ENCODE measurements at places on chromosomes 2 and 18.

DNA sequence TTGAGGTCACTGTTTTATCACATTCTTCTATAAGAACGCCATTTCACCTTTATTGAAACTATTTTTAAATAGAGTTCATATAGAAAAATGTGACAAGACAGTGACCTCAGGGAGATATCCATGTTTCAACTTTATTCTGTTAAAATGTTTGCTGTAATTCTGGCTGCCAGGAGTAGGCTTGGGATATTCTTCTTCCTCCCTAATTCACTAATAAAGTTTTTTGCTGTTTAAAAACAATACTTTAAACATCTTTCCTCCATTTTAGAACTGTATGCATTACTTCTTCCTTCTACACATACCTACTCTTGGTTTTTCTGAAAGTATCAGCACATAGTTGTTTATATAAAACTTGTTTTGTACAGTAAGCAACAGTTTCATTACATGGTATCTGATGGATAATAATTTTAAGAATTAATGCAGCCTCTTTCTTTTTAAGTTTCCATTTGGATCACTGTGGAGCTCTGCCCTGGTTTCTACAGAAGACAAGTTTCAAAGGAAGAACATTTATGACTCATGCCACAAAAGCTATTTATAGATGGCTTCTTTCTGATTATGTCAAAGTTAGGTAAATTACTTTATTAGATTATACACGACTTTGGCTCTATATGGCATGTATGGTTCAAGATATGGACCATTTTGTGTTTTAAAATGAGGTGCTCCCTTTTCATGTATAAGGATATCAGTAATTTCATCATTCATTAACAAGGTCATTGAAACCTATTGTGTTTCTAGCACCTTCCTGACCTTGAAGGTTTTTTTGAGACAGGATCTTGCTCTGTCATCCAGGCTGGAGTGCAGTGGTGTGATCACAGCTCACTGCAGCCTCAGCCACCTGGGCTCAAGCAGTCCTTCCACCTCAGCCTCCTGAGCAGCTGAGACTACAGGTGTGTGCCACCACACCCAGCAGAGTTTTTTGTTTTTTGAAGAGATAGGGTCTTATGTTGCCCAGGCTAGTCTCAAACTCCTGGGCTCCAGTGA, 7.2 kb downstream of the CPSF3 start:
- DNase-seq, result no peak

DNA sequence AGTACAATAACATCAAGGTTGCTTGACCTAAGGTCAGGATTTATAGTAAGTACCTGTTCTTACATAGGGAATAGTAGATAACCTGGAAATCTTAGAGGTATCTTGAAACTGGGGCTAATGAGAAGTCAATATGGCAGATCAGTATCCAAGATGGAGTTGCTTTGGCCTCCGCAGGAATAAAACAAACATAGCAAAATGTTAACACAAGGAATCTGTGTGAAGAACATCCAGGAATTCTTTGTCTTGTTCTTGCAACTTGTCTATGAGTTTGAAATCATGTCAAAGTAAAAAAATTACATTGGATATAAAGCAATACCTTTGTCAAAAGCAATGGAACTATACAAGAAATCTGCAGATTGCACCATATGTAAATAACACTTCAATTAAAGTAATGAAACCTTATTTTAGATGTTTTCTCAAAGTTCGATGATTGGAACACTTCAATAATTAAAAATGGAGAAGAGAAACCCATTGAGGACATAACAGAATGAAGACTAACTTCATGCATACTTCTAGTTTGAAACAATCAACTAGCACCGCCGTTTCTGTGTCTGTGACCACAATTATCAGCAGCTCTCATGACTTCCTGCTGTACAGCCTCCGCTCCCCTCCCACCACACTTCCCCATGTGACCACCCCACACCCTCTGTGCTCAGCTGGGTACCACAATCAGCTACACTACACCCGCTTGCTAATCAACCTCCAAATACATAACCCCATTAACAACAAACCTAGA, 27.6 kb downstream of the C2orf76 start:
- no peak for DNase-seq

- DNase-seq, result no peak
Observed at GRCh38 chr2:165877565-165878550, 75.7 kb downstream of the TTC21B start.

DNA sequence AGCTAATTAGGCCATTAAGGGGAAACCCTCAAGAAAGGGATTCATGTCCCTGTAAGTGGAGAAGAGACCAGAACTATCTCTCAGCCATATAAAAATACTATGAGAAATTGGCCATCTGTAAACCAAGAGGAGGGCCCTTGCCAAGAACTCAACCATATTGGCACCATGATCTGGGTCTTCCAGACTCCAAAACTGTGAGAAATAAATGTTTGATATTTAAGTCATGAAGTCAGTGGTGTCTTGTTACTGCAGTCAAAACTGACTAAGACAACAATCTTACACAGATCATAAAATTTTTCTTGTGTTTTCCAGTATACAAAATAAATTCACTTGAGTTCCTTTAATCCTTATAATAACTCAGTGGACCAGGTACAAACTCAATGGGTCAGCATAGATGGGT, 589.8 kb upstream of the CDH2 start:
- no peak for DNase-seq

DNA sequence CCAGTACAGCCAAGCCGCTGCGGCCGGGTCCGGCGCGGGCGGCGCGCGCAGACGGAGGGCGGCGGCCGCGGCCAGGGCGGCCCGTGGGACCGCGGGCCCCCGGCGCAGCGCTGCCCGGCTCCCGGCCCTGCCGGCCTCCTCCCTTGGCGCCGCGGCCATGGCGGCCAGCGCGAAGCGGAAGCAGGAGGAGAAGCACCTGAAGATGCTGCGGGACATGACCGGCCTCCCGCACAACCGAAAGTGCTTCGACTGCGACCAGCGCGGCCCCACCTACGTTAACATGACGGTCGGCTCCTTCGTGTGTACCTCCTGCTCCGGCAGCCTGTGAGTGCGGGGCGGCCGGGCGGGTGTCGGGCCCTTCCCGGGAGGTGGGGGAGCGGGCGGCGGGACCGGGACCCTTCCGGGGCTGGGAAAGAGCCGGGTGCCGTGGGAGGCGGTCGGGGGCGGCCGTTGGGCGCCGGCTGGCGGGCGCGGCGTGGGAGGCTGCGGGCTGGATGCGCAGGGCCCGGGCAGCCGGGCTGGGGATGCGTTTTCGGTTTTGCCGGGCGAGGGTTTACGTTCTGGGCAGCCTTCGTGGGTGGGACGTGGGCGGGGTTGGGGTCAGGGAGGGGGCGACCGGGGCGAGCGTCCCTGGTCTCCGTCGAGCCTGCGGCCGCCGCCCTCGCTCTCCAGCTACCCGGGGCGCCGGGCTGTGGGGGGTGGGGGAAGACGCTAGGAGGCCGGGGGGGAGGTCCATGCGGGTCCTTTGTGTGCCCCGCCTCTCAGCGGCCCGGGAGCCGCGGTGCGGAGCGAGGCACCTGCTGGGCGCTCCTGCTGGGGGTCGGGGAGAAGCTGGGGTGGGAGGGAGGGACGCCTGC, 537 bp downstream of the AGFG1 start:
- no peak for DNase-seq

DNA sequence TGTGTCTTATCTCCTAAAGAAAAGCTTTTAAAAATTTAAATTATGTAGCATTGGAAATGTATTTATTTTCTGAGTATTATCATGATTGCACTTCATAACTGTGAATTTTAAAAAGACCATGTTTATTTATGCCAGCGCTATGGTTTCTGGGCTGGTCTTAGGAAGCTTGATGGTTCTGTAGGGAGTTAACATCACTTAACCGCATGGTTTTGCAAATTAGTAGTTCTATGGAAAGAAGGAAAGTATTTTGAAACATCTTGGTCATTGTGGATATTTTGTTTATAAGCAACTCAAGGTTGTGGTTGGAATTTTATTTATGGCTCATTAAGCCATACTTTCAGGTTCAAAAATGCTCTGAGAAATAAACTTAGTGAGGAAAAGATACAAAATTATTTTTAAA, 549.4 kb downstream of the STK39 start:
- no peak for DNase-seq

- no peak for DNase-seq
Observed at GRCh38 chr2:88563129-88563528, 64.1 kb downstream of the EIF2AK3 start.

GRCh38 chr2:21001225-21001946, 42.5 kb downstream of the APOB start:
- DNase-seq, result no peak

GRCh38 chr2:205730191-205730590, 47.9 kb downstream of the NRP2 start:
- DNase-seq, result no peak

DNA sequence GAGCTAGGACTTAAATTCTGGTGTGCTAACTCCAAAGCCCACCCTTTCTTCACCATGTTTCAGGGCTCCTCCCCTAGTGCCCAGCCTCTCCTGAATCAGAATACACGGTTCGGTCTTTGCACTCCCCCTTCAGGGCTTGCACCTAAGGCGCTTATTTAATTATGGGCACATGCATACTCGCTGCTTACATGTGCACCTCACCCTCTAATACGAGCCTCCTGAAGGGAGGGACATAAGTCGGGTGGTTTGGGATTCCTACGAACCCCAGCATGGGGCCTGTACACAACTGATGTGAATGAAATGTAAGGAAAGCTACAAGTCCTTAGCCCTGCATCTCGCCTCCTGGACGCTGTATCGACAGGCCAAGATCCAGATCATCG, 435 bp downstream of the IFT172 start:
- DNase-seq, result no peak

DNA sequence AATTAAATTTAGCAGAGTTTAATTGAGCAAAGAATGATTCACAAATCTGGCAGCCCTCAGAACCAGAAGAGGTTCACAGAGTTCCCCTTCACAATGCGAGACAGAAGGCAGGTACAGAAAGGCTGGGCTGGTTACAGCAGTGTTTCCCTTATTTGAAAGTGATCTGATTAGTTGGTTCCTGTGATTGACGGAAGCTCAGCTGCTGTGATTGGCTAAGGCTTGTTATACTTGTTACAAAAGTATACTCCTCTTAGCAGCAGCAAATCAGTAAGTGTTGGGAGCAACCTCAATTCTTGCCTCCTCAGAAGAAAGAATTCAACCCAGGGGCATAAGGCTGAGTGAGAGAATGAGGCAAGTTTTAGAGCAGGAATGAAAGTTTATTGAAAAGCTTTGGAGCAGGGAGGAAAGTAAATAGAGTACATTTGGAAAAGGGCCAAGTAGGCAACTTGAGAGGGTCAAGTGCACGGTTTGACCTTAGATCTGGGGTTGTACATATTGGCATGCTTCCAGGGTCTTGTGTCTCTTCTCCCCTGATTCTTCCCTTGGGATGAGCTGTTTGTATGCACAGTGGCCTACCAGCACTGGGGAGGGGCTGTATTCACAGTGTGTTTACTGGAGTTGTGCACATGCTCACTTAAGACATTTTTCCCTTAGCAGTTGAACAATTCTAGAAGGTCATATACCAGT, 431.8 kb upstream of the RAB12 start:
- DNase-seq, result no peak

DNA sequence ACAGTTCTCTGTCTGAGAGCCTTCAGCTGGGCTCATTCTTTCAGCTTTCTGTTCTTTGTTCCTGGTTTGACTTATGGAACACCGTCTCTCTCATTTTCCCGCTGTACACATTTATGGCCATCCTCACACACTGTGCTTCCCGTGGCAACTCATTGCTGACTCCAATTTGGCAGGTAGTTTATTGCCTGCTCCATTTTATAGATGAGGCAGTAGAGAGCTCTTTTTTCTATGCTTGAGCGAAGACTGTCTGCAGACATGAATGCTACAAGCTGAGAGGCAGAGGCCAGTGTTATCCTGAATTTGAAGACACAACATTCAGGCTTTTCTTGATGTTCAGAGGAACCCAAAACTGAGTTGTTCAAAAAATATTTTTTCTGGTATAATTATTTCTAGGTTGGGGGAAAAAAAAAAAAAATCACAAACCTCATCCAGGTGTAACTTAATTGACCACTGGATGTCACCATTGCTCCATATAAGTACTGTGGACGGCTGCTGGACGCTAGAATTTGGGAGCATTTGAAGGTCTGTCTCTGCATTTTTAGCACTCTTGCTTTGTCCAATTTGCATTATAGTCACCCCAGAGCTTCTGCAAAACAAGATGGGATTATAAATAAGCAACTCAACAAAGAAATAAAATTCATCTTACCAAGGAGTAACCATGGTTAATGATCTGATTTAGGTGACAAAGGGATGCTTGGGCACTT, 83.5 kb downstream of the HRH4 start:
- no peak for DNase-seq

- DNase-seq, result no peak
Observed at GRCh38 chr2:134490559-134490958, 228.2 kb downstream of the TMEM163 start.

DNA sequence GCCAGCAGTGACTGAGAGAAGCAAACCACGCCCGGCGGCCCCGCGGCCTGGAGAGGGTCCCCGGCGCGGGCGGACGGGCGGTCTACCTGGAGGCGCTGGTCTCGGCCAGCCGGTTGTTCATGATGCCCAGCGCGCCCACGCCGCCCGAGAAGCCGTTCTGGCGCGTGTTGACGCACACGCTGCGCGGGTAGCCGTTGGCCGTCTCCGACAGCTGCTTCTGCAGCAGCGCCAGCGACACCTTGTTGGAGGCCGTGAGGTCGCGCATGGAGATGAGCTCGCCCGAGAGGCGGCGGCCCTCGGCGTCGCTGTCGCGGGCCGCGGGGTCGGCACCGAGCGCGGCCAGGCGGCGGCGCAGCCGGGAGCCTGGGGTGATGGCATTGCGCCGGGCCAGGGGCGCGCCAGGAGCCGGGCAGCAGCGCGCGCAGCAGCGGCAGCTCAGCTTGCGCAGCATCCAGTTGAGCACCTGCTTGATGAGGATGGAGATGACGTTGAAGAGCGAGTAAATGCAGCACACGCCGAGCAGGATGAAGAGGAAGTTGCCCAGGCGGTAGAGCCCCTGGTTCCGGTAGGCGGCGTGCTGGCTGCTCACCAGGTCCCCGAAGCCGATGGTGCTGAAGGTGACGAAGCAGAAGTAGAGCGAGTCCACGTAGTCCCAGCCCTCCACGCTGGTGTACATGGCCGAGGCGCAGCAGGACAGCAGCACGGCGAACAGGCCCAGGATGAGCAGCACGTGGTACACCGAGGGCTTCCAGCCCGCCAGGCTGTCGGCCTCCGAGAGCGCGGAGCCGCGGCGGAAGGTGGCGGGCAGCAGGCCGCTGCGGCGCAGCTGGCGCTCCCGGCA, 118.1 kb downstream of the MSH2 start:
- peak; percentile 56 for DNase-seq

DNA sequence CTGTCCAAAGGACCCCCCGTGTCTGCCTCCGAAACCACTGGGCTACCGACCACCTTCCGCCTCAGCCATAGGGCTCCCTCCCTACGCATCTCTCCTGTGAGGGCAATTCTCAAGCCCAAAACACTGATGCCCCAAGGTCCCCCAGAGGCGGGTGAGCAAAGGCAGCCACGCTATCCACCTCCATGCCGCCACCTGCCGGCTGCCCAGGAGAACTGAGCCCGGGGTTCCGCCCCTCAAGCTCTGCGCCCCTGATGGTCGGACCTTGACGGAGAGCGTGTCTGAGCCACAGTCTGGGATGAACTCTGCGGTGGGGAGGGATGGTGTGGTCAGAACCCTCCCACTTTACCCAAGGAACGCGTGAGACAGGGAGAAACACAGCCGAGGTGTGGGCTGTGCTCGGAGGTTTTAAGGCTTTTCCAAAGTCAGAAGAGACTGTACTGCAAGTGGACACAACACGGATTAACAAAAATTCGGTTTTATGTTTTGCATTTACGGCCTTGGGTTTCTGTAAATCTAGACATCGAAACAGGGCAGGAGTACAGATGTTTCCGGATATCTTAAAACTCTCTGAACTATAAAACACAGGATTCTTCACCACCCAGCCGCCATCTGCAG, 114.1 kb downstream of the ZNF516 start:
- DNase-seq, result no peak
